ENCODE measurements at places on chromosomes 12 and 14.

- DNase-seq, result no peak
These were observed 32.1 kb downstream of the SNRNP35 start for GRCh38 chr12:123490089-123490488.

DNA sequence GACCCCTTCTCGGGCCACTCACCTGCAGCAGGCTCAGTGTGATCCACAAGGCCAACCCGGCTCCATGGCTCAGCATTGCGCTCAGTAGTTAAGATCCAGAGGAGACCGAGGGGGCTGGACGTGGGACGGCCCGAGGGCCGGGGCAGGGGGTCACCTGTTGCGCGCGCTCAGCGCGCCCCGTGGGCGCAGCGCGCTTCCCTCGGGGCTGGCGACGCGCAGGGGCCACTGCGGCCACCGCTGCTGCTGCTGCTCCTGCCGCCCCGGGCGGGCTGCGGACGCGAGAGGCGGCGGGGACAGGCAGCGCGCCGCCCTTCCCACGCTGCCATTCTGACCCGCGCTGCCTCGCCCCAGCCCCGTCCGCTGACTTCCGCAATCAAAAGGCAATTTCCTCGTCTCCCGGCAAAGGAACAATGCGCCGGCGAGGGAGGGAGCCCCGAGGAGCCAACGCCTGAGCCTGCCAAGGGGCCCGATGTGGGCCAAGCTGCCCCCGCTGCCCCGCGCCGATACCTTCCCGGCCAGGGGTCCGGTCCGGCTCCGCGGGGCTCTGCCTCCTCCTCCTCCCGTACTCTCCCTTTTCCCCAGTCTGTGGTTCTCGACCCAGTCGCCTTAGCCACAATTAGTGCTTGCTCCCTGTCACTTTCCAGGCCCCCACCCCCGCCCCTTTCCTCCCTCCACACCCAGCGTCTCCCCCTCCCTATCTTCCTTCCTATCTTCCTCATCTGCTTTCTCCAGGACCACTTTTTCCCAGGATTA, 27.3 kb downstream of the PTPRB start:
- DNase-seq, result no peak

DNA sequence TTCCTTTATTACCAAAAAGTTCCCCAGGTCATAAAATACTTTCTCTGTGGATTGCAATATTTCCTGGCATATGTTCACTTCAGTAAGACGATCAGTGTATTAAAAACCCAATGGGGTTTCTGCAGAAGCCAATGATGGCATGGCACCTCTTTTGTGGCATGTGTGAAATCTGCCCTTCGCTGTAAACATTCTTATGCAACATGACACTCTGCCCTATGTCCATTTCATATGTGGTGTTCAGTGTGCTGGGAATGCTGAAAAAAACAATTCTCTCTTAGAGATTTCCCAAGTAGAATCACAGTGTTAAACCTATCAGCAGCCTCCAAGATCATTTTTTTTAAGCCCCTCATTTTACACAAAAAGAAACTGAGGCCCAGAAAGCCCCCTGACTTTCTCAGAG, 2.3 kb upstream of the MYBPC1 start:
- DNase-seq, result no peak

- no peak for DNase-seq
These were observed 85.8 kb downstream of the ATP23 start for GRCh38 chr12:58026897-58027891.

DNA sequence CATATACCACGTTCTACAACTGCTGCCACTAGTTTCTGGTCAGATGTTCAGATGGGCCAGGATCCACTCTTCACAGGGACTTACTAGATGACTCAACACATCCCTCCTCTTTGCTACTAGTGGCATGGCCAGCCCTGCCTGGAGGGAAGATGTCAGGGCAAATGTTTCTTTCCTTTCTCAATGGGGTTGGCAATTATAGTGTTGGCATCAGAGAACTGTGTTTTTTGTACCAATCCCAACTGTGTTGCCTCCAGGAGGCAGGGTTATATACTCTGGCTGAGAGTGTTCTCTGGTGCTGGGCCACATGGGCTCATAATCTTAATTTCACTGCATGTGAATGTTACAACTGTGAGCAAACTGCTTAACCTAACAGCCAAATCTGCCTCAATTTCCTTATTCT, 69.9 kb upstream of the AVPR1A start:
- DNase-seq, result no peak

GRCh38 chr12:19440916-19441315, 1.6 kb downstream of the AEBP2 start:
- DNase-seq, result no peak

GRCh38 chr12:78192979-78193378, 362.3 kb downstream of the NAV3 start:
- no peak for DNase-seq

GRCh38 chr14:77804592-77804991, 4.7 kb downstream of the ADCK1 start:
- DNase-seq, result no peak

GRCh38 chr12:57627501-57628279, 5.3 kb downstream of the B4GALNT1 start:
- no peak for DNase-seq

- DNase-seq, result no peak
These were observed 125.8 kb upstream of the AVPR1A start for GRCh38 chr12:63276537-63277365.
